ENCODE measurements at places on chromosomes 3 and 15.
A peak's percentile ranks its signal among the peaks of the same experiment; 100 is the strongest.

- DNase-seq = peak; percentile 81
These were observed 51.2 kb upstream of the ULK4 start for GRCh38 chr3:42012935-42013690.

- no peak for DNase-seq
These were observed 35.6 kb downstream of the FRMD5 start for GRCh38 chr15:44159492-44159891.

DNA sequence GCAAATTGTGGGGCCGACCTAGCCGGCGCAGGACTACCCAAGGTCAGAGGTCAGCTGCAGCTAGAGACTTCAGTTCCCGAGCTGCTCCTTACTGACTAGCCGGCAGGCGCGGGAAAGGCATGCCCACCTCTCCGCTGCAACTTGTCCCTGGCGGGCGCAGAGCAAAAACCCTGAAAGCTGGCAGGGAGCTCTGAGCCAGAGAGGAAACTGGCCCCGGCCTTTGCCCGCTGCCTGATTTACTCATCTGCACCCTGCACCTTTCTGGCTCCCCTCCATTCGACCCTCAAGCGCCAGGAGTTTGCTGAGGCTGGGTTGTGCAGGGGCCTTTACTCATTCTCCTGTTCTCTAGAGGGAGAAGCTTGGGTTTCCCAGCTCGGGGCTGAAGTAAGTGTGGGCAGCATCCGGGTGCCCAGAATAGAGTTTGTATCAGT is 1.5 kb downstream of the ZIC4 start:
- DNase-seq = no peak

DNA sequence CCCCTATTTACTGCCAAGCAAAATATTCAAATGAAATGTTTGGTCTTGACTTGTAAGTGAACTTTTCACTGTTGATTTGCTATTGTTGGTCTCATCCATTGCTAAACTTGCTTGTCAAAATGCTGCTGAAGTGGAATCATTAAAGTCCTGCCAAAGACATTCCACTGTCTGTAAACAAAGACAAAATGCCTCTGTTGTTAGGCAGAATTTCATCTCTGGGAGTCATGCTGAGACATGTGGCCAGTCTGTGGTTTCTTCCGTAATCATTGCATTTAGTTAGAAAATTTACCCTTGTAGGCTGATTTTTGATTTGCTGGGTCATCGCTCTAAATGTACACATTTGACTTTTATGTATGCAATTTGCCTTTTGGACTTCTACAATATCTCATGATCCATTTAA is 577.7 kb downstream of the MECOM start:
- no peak for DNase-seq

DNA sequence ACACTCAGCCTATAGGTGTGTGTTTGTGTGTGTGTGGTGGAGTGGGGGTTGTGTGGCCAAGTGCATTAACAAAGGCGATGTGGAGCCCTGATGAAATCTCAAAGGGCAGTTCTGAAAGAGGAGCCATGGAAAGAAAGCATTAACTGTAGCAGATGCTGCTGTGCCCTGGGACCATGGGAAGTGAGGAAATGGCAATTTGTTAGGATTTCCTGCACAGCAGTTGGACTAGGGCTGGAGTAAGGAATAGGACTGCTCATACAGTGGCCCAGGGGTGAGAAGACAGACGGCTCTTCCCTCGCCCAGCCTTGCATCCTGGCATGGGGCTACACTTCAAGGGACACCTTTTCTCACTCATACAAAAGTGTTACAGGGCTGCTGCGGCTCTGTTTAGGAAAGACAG is 12.3 kb upstream of the ZBTB38 start:
- DNase-seq = no peak

- DNase-seq = peak; percentile 64
These were observed 33.5 kb upstream of the MFSD1 start for GRCh38 chr3:158768361-158768787.

- DNase-seq = peak; percentile 74
These were observed 505 bp upstream of the WNT5A start for GRCh38 chr3:55487381-55488241.

- peak; percentile 79 for DNase-seq
These were observed 17.5 kb upstream of the FANCD2 start for GRCh38 chr3:10008588-10009344.

- no peak for DNase-seq
These were observed 34.3 kb downstream of the GOLIM4 start for GRCh38 chr3:168061332-168061996.

DNA sequence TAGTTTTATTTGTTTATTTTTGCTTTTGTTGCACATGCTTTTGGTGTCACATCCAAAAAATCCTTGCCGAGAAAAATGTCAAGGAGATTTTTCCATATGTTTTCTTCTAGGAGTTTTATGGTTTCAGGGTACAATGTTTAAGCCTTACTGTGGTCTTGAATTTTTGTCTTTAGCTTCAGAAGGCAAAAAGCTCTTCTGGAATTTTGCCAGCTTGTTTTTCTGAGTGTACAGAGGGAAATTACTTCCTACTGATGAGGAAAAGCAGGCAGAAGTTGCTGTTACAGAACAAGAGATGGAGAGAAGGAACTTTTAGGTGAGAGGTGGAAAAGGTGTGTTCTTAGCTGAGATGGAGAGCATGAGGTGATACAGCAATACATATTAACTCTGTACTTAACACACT is 59.6 kb downstream of the UBE2E2 start:
- no peak for DNase-seq

DNA sequence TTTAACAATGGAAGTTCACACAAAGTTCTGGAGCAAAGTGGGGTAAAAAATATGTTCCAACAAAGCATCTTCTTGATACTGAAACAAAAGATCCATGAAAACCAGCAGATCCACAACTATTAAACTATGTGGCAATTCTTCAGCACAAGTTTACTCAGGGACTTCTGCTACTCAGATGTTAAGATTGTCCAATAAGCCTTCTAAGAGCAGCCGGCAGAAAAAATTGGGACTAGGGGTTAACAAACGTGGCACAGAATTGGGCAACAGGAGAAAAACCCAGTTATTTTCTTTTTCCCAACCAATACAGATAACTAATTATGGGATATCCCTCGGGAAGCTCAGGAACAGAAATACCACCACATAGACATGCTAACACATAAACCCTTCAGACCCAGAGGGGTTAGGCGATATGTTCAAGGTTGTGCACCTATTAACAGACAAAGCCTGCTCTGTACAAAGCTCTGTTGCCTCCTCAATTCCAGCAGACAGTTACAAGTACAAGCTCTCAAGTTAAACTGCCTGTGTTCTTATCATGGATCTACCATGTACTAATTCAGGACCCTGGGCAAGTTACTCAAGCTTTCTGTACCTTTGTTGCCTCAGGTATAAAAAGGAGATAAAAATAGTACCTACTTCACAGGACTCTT is 6.8 kb downstream of the SSR3 start:
- no peak for DNase-seq

- DNase-seq = peak; percentile 64
These were observed 52.2 kb upstream of the HES1 start for GRCh38 chr3:194083637-194084224.

DNA sequence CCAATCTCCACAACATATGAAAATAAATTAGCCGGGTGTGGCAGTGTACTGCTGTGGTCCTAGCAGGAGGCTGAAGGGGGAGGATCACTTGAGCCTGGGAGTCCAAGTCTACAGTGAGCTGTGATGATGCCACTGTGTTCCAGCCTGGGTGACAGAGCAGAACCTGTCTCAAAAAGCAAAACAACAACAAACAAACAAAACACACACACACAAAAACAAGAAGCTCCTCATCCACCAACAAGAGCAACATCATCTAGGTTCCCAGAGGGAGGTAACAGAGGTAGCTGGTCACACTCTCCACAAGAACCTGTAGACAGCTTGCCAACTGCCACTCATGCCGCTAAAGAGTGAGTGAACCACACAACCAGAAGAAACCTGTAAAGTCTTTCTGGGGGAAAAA is 34.8 kb downstream of the PTPN9 start:
- no peak for DNase-seq

DNA sequence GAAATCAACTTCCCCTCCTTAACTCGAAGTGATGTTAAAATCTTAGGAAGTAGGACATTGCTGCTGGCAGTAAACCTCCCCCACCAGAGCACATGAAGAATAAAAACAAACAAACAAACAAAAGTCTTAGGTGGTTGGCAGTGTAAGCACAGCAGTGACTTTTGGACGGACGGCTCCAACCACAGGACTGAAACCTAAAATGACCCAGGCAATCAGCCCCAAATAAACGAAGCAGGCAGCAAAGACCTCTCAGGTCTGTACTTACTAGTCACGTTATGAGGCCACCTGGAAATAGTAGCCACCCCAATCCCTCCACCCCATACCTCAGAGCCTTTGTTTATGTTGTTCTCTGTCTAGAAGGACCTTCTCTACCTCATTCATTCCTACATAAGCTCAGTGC is 33.5 kb upstream of the HES1 start:
- no peak for DNase-seq

- DNase-seq = peak; percentile 75
These were observed 21.0 kb downstream of the PDZRN3 start for GRCh38 chr3:73603762-73604171.

GRCh38 chr3:72659596-72659995 is 188.6 kb downstream of the SHQ1 start:
- no peak for DNase-seq

- peak; percentile 53 for DNase-seq
These were observed 18.0 kb downstream of the SRGAP3 start for GRCh38 chr3:9231471-9231870.

- peak; percentile 71 for DNase-seq
These were observed 50.5 kb upstream of the GK5 start for GRCh38 chr3:142275856-142276255.

DNA sequence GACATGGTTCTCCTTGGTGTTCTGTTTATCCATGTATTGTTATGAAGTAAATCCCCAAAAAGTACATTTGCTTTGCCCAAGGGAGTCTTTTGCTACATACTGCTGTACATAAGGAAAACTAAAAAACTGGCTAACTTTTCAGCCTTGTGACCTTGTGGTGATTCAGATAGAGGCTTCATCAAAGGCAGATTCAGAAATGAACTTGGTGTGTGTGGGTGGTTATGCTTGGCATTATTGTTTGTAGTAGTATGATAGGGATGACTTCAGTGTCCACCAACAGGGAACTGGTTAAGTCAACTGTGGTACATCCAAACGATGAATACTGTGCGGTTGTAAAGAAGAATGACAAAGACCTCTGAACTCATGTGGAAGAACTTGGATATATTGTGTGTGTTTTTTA is 75.6 kb upstream of the CHRNB4 start:
- no peak for DNase-seq

- peak; percentile 44 for DNase-seq
These were observed 710 bp downstream of the MECOM start for GRCh38 chr3:169662843-169663160.

DNA sequence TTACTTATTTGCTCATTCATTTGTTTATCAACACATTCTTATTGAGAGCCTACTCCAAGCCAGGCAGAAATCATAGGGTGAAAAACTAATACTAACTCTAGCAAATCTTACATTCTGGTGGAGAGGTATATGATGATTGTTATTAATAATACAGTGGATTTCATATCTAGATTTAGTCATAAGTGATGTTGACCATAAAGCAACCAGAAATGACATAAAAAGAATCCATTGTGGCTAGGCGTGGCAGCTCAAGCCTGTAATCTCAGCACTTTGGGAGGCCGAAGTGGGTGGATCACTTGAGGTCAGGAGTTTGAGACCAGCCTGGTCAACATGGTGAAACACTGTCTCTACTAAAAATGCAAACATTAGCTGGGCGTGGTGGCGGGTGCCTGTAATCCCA is 26.2 kb upstream of the IL20RB start:
- no peak for DNase-seq

- no peak for DNase-seq
These were observed 895 bp upstream of the ARHGAP31 start for GRCh38 chr3:119293105-119293870.

GRCh38 chr15:98668566-98669308 is 20.4 kb downstream of the IGF1R start:
- no peak for DNase-seq

DNA sequence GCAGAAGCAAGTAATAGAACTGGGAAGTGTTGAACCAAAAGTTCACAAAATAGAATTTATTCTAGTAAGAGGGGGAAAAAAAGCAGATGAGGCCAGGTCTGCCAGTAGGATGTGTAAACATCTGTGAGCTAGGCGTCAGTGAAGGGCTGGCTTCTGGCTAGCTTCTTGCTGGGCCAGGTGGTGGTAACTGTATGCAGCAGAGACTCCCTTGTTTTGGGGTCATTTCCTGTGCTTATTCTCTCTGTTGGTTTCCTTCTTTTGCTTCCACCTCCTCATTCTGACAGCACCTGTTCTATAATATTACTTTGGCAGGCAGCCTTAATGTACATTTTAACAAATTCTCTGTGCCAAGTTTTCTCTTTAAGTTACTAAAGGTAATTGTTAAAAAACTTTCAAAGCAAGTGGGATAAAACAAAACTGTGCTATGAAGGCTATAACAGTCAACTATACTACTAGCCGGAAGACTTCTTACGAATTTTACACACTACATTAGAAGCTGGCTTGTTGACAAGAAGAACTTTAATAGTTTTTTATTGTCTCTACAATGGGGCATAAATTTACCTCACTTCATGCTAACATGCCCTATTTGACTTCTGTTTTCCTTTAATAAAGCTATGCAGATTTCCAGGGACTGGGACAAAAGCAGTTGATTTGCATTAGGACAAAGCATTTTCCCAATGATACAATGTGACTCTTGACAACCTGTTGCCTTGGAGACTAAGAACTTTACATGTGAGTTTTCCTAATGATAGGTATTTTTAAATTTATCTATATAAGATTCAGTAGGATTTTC is 318.8 kb upstream of the NAALADL2 start:
- DNase-seq = no peak

GRCh38 chr3:15557511-15557946 is 36.0 kb upstream of the COLQ start:
- peak; percentile 61 for DNase-seq

- no peak for DNase-seq
These were observed 95.2 kb downstream of the RYK start for GRCh38 chr3:134155446-134155845.

DNA sequence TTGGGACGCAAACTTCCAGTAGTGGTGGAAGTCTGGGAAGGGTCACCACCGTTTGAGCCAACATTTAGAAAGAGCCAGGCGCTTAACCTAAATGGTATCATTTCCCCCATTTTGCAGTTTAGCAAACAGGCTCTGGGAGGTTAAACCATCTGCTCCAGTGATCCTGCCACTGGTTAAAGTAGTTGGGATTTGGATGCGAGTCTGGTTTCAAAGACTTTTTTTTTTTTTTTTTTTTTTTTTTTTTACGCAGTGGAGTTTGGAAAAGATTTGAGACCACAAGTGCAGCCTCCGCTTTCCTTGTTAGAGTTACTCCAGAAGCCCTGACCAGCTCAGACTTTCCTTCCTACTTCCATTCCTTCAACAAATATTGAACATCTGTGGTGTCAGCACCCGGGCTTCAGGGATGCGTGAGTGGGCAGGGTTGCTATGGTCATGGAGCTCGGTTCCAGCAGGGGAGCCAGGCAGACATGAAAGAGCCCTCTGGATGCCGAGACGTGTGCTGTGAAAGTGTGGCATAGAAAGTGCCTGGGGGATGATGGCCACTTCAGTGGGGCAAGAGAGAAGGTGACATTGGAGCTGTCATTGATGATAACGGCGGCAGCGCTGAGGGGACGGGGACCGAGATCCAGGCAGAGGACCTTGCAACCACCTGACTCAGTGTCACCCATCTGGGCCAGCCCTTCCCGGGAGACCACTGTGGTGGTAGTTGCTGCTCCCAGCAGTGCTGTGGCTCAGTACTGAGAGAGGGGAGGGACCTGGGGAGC is 1.1 kb upstream of the RNU6-1 start:
- DNase-seq = peak; percentile 92
